ENCODE measurements at places on chromosomes 6 and 20. TPM values are rescaled to one million over a fixed set of nuclear protein-coding genes. Genes with fewer than 3 reads are reported as not detected.

DNA sequence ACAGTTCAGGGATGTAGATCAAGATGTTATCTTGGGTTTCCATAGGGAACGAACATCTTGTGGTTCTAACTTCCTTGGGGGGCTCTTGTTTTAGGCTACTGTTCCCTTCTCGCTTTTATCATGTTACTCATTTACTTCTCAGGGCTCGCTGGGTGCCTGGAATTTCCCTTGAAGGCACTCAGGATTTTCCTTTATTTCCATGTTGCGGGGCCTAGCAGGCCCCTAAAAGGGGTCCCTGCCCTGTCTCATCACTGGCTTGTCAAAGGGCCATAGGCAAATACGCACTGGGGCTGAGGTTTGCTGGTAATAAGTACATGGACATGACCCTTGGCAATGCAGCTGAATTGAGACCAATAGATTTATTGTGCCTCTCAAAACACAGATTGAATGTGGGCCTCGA lies 262.3 kb downstream of the CDH4 start:
- no peak for DNase-seq

- DNase-seq: no peak
Measured at GRCh38 chr6:25743868-25744267, 10.7 kb upstream of the SLC17A4 start.

LBP gene
- not detected for total RNA-seq

BMP6 gene
- total RNA-seq: 0.09 TPM

GRCh38 chr20:58626051-58626450 lies 25.0 kb upstream of the STX16 start:
- no peak for DNase-seq

DNA sequence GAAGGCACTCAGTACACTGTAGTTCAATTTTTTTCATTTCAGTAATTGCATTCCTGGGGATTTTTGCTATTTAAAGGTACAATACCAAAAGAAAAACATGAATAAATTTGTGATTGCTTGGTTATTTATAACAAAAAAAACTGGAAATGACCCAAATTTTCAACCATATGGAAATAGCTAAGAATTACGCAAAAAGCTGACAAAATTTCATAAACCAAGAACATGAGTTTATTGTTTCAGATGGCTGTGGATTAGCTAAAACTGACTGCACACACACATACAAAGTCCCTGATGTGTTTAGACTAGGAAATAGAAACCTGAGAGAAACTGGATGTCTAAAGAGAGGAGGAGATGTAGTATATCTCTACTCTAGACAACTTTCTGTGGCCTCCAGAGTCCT lies 718.4 kb upstream of the CHD6 start:
- DNase-seq: no peak

DNA sequence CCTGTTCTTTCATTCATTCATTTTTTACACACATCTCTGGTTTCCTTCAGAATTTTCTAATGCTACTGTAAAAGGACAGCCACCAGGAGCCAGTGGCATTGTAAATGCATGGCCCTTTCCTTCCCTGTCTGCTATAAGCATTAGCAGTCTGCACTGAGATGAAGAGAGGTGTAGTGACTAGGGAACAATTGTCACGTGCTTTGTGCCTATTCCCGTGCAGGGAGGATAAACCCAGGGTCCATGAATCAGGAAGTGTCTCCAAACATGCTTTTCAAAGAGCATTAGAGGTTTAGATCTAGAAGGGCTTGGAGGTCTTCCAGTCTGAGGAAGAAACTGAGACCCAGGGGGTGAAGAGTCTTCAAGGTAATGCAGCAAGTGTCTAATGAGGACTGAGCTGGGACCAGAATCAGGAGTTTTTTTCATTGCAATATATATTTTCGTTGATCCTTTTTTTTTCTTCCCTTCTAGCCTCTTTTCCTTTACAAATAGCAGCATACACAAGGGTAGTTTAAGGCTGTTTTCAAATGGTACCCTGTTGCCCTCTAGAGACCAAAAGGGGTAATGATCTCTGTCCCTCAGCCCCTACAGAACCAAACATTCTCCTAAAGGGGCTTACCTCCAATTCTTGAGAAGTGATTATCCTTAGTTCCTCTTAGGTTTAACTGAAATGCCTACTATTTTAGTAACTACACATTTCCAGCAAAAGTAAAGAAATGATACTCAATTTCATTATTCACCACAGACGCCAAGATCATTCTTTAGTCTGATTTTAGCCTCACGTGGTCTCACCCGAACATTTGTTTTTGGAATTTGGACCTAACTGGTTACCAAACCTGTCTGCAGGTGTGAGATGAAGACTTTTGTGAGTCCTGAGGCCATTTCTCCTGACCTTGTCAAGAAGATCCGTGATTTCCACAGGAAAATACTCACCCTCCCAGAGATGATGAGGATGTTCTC lies 6.6 kb downstream of the TRIM15 start:
- DNase-seq: peak; percentile 22

CALHM4 gene
- total RNA-seq: not detected
